DMS153 (cell line): ENCODE measurements at places on chromosomes 6 and 20.

GRCh38 chr6:53611889-53612288 lies 53.7 kb downstream of the KLHL31 start:
- no peak for DNase-seq

GRCh38 chr6:169906004-169906687 lies 154.7 kb downstream of the ERMARD start:
- no peak for DNase-seq

GRCh38 chr6:17392978-17393891 lies at the start of gene CAP2:
Gene CAP2, plus strand, starts transcription at chr6:17393595. Its CDS starts 27,961 bp downstream, at chr6:17421556.
- DNase-seq, result peak; percentile 1

DNA sequence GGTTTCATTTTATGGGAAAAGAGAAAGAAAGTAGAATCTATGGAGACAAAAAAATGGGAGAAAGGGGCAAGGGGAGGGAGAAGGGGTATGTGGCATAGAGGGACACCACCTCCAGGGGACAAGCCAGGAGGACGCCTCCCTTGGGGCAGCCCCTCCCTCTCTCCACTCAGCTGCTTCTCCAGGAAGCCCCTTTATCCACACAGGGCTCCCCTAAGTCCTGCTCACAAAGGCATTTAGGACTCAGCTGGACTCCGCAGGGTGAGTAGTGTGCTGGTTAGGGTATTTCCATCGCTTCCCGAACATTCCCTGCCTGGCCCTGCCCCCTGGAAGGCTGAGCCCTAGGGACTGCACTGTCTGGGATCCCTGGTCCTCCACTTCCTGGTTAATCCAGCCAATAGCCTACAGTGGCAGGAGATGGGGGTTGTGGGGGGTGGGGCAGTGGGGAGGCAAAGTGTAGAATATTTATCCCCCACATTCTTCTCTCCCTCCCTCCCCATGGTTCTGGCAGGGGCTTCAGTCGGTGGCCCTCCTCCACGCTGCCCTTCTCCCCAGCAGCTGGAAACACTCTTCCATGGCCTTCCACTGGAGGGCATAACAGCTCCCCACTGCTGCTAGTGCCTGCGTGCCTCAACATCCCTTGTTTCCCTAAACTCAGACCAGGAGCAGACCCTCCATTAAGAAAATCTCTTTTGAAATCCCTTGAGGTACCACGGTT lies 84.8 kb downstream of the SNX5 start:
- no peak for DNase-seq

- no peak for DNase-seq
These were observed 58.1 kb downstream of the TMEM242 start for GRCh38 chr6:157265186-157265585.

DNA sequence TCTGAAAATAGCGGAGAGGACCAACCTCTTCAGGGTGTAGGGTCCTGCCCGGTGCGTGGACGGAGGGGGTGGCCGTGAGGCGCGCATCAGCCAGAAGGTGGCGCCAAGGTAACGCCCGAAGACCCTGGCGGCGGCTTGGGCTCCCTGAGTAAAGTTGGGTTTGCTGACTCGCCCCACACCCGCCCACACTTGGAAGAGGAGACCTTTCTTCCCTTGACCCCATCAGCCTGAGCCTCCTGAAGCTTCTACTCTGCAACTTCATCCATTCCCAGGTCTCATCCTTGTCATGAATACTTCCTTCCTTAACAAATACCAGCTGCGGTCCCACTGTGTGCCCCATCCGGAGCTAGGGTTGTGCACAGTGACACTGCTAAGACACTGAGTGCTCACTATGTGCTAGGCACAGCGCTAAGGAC lies 14.6 kb downstream of the CD40 start:
- DNase-seq, result peak; percentile 31

- no peak for DNase-seq
These were observed 332.6 kb downstream of the NRN1 start for GRCh38 chr6:5674141-5674540.

DNA sequence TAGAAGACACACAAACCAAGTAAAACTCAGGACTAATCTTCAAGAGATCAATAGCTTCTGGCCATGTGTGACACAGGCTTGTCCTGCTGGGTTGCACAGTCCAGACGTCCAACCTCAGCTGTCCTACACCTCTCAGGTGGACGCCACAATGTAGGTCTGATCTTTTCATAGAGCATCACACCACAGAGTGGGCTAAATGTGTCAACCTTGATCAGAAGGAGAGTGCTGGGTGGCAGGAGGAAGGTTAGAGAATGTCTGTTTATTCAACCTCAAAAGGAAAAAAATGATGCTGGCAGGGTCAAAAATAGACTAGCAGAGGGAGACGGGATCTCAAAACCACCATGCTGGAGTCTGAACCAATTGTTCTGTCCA lies 41.7 kb downstream of the GFOD1 start:
- DNase-seq, result no peak

GRCh38 chr6:160804639-160805038 lies 102.6 kb downstream of the PLG start:
- no peak for DNase-seq

DNA sequence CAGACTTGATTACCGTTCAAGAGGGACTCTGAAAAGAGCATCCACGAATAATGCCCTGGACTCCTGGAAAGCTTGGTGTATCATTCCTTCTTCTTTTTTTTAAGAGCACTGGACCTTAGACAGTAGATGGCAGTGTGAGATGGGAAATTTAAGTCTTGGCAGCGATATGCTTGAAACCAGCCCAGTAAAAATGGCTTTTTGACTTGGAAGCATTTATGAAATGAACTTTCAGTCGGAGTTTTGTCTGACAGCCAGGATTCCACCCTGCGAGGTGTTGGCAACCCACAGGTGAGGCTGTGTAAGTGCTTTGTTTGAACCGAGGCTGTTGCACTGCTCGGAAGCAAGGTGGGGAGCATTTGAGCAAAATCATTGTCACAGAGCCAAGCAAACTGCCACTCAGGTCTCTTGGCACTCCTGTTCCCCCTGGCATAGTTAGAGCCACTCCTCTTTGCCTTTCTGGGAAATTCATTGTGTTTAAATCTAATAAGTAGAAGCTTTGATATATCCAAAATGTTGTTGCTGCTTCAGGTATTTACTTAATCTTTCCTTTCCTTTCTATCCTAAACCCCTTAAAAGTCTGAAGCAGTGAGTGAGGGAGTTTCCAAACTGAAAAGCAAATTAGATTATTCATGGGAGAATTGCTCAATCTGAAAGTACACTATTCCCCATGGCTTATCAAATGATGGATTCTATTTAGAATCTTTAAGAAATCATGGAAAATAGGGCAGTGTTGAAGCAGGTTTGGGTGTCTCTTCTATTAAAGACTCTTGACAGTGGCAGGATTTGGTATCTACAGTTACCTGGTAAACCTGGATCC lies 272.8 kb upstream of the SLC35B3 start:
- DNase-seq, result peak; percentile 50

- DNase-seq, result no peak
These were observed 13.1 kb upstream of the RNASET2 start for GRCh38 chr6:166969390-166970002.

GRCh38 chr6:3585320-3585935 lies 128.6 kb upstream of the SLC22A23 start:
- DNase-seq, result no peak

- DNase-seq, result peak; percentile 91
These were observed at the start of gene INSM1 for GRCh38 chr20:20367575-20368417. Gene INSM1, plus strand, starts transcription at chr20:20368104. Its CDS starts 164 bp downstream, at chr20:20368268.

DNA sequence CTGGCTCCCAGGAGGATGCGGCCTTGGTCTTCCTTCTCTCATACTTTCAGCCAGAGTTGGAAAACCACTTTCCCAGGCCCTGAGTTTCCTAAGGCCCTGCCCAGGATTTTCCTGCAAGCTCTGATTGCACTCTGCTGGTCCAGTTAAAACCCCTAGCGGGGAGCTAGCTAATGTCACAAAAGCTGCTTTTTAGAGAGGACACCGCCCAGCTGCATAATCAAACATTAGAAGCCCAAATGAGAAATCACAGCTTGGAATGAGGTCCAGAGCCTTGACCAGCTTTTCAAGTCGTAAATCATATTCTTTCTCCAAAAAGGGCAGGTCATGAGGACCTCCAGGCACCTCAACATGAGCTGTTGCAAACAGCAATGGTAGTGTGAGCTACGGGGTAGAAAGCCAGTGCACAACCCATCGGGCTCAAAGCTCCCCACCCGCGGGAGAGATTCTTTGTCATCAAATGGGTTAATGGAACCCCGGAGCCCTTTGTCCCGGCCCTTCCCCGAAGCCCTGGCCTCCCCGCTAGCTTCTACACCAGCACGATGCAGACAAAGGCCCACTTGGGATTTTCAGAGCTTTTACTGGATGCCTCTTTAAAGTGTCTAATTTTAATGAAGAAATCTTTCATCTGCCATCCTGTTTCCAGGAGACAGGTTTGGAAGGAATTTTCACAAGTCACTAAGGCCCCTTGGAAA lies 134.0 kb downstream of the SCML4 start:
- DNase-seq, result no peak

DNA sequence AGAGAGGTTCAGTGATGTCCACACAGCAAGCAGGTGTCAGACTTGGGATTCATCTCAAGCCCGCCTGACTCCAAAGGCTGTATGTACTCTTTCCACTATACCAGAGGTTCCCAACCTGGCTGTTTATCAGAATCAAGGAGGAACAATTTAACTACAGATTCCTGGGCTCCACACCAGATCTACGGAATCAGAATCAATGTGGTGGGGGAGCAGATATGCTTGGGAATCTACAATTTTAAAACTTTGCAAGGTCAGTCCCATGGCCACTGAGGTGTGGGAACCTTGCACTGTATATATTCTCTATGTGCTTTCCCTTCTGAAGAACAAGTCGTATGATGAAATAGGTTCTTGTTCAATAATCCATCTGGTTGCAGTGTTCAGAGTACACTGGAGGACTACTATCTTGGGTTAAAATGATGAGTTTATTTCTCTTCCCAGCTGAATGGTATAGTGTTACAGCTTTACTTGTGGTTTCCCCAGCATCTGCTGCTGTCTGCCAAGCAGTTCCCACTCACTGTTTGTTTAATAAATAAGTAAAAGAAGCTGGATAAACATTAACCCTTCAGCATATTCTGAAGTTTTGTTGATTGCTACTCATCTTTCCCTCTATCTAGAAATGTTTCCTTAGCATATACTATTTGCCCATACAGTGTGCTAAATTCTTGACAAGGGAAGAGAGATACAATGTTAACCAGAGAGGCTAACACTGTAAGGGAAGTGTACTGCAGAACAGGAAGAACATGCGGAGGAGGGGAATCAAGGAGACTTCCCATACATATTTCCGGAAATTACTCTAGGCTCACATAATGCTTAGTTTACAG lies 9.9 kb downstream of the TTI1 start:
- DNase-seq, result no peak

- DNase-seq, result no peak
These were observed 39.5 kb downstream of the PIGU start for GRCh38 chr20:34637245-34638038.

GRCh38 chr6:135320721-135321621 lies 139.9 kb downstream of the MYB start:
- DNase-seq, result no peak

DNA sequence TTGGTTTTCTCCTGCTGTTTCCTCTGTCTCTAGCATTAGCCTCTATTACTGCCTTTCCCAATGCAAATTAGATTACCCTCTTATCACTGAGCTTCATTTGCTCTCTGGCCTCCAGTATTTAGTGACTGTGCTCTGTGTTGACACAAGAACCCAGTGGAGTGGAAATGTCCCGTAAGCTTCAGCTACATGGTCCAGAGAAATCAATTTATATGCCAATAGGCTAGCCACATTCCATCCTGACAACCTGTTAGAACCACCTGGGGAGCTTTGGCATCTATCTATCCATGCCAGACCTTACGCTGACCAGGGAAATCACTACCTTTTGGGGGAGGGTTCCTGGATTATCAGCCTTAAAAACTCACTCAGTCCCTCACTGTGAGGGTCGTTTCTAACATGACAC lies 459.6 kb downstream of the UTRN start:
- DNase-seq, result peak; percentile 69

DNA sequence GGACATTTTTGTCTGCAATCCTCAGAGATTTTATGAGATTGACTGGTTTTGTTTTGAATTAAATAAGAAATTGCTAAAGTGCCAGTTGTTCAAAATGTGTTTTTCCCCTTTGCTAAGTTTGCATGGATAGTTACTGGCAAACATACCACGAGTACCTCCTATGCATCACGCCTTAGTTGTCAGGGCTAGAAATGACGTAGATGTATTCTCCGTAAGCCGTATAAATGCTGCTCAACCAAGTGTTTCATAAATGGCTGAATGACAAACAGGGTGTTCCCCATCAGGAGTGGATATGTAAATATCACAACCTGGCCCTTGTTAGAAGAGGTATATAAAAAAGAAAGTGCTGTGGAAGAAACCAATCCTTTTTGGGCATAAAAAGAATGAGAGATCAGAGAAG lies 341.1 kb upstream of the ZFP64 start:
- DNase-seq, result no peak

- DNase-seq, result no peak
These were observed 42.8 kb upstream of the DSE start for GRCh38 chr6:116327803-116328527.

DNA sequence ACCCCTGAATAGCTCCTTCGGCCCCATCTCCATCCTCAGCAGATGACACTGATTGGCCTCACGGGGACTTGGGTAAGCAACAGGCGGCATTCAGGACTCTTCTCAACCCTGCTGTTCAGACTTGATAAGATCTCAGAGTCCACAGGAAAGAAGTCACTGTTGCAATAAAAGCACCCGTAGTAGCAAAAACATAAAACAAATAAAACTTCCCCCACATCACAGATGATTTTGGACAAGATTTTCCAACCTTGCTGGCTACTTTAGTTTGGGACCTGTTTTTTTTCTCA lies 17.1 kb upstream of the C20orf144 start:
- no peak for DNase-seq

DNA sequence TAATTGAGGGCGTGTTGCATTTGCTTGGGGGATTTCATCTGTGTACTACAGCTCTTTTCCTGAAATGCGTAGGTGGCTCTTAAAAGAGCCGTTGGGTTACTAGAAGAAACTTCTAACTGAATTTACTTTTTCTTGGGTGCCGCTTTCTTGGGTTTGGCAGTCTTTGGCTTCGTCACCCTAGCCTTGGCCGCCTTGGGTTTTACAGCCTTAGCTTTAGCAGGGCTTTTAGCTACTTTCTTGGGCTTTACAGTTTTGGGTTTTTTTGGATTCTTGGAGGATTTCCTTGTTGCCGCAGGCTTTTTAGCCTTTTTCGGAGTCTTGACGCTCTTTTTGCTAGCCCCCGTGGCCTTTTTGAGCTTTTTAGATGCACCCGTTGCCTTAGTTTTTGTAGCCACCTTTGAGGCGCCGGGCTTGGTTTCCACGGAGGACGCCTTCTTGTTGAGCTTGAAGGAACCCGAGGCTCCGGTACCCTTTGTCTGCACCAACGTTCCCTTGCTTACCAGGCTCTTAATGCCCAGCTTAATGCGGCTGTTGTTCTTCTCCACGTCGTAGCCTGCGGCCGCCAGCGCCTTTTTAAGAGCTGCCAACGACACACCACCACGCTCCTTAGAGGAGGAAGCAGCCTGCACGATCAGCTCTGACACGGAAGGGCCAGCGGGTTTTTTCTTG lies 54.5 kb downstream of the TRIM38 start:
- no peak for DNase-seq

DNA sequence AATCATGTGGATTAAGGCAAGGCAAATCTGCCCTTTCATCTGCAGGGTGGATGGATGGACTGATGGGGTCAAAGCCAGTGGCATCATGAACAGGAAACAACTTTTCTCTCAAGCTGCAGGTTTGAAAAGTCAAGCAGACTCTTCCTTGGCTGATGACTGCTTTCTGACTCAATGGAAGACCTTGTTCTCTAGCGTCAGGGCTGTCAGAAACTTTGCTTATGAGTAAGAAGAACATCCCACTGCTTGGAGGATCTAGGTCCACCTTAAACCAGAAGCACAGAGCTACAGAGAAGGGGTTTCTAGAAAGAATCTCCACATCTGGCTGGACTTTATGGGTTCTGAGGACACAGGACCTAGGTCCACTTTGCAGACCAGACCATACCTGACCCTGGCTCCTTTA lies 36.3 kb upstream of the CST5 start:
- DNase-seq, result no peak
